NCI-H2081 treated with DMSO at 0.1 percent for 48 hours (cell line): ENCODE measurements at places on chromosomes 1 and 21.

DNA sequence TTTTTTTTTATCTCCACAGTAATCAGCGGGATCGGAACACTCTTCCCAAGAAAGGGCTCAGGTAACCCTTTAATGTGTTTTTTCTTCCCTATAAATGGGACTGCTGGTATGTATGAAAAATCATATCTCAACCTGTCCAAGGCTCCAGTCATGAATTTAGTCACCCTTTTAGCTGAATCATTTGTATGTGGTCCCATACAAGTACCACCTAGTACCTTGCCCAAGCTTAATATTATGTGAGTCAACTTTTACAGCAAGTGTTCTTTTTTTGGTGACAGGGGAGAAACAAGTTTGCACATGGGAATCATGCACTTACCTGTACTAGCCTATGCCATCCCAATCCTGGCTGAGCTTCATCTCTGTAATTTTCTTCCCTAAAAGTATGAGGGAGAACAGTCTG, 43.7 kb upstream of the IPO9 start:
- DNase-seq = no peak

- DNase-seq = no peak
These were observed 21.1 kb upstream of the RGS4 start for GRCh38 chr1:163047951-163048659.

- no peak for DNase-seq
These were observed 12.1 kb upstream of the TSPEAR start for GRCh38 chr21:44723177-44724131.

- DNase-seq = no peak
These were observed 52.4 kb downstream of the OSBPL9 start for GRCh38 chr1:51669272-51669671.

DNA sequence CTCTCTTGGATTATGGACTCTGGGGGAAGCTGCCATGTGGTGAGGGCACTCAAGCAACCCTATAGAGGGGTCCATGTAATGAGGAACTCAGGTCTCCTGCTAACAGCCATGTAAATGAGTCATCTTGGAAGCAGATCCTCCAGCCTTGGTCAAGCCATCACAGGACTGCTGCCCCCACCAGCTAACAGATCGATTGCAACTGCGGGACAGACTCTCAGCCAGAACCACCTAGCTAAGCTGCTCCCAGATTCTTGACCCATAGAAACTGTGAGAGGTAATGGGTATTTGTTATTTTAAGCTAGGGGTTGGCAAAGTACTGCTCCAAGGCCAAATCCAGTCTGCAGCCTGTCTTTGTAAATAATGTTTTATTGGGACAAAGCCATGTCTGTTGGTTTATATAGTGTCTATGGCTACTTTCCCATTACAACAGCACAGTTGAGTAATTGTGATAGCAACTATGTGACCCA, 27.6 kb upstream of the MAP3K7CL start:
- DNase-seq = no peak

- no peak for DNase-seq
These were observed 61.4 kb upstream of the PGD start for GRCh38 chr1:10337436-10337835.

DNA sequence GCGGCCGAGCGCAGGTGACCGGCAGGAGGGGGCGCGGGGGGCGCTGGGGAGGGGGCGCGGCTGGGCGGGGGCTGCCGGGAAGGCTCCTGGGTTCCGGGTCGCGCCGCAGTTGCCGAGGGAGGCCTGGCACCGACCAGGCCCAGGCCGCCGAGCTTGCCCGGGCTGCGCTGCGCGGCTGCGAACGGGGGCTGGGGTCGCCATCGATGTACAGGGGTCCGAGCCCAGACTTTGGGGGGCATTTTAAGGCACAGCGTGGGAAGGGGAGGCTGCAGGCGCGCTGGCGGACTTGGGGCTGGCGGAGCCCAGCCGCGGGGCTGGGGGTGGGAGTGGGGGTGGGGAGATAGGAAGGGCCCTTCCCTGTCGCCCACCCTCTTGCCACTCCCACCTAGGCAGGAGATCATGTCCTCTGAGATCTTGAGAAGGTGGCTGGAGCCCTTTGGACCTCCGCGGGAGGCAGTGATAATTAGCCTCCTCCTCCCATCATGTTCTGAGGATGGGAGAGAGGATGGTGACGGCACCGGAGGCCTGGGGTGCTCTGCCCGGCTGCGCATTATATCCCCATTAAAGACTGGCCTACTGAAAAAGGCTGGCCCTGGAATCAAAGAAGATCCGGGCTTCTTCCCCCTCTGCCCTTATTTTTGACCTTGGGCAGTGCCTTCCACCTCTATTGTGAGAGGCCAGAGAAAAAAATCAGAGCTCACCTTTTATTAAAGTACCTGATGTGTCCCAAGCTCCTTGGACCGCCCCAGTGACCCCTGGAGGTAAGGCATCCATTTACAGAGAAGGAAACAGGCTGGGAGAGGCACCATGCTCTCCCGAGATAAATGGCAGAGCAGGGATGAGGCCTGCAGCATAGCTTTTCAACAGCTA, 497 bp downstream of the FBXO44 start:
- no peak for DNase-seq

DNA sequence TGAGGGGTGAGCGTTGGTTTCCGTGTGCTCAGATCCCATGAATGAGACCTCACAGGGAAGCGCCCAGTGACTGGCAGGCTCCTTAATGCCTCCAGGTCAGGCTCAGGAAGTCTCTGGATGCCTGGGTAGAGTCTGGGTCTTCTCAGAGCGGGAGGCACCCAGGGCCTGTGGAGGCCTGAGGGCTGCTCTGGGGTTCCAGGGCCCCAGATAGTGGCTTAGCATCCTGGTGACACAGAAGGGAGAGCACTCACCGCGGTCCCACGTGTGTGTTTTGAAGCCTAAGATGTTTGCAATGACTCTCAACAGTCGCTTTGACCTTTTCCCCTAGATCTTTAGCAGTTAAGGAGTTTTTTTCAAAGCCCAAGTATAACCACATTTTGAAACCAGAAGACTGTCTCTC, 25.0 kb downstream of the PRMT2 start:
- DNase-seq = no peak

DNA sequence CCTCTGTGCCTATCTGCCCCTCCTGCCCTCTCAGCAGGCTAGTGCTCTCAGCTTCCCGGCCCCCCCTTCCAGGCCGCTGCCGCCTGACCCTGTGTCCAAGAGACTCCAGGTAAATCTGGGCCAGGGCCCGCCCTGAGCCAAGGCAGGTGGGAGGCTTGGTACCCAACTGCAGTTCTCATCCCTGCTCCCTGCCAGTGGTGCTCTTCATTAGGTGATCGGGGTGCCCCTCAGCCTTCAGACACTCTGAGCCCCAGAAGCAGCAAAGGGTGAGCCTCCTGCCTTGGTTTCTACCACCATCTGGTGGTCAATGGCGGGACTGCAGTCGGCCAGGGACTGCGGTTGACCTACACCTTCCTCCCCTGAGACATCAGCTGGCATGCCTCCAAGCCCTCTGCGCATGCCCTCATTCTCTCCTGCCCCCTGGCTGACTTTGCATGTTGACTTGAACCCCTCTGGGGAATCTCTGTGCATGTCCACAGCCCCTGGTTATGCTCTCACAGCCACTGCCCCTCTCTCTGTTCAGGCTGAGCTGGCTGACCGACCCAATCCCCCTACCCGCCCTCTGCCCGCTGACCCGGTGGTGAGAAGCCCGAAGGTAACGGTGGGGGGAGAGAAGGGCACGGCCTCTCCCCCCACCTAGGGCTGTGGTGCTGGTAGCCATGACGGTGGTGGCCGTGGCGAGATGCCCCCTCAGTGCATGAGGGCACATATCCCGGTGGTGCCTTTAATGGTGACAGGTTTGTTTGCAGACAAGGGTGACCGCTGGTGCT, 2.0 kb upstream of the EFNA4 start:
- peak; percentile 48 for DNase-seq

- DNase-seq = no peak
These were observed 53.8 kb upstream of the NUF2 start for GRCh38 chr1:163267962-163268361.

GRCh38 chr1:84301004-84301784, at the start of gene SAMD13:
SAMD13 (plus strand) TSS chr1:84301708; CDS start chr1:84303235, 1,527 bp downstream.
- peak; percentile 85 for DNase-seq

DNA sequence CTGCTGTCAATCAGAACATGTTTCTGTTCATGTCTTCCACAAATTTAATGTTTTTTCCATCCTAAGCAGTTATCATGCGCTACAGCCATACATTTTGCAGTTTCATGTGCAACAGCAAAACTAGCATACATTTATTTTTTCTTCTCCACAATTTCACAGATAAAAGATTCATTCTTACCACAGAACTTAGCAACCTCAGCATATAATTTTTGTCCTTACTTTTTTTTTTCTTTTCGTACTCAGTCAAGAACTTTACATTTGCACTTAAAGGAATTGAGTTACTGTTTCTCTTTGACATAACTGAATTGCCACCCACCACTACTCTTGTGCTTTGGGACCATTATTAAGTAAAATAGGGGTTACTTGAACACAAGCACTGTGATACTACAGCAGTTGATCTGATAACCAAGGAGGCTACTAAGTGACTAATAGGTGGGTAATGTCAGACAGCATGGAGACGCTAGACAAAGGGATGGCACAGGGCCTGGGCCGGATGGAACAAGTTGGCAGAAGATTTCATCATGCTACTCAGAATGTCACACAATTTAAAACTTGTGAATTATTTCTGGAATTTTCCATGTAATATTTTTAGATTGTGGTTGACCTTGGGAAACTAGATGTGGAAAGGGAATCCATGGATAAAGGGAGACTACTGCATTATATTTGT, 50.2 kb upstream of the LHX8 start:
- no peak for DNase-seq

DNA sequence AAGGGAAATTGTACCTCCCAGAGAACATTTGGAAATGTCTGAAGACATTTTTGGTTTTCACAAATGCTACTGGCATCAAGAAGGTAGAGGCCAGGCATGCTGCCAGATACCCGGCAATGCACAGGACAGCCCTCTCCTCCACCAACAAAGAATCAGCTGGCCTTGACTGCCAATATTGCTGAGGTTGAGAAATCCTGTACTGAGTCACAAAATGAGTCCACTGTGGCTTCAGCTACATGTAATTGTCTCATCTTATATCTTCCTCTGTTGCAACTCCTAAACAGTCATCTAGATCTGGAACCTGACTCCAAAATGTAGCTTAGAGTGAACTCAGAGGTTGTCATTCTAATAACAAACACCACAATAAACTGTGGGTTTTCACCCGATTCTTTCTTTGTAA, 327.5 kb upstream of the POGK start:
- no peak for DNase-seq
